ENCODE measurements at places on chromosomes 4 and X. TPM values are rescaled to one million over a fixed set of nuclear protein-coding genes. Genes with fewer than 3 reads are reported as not detected.

GRCh38 chr4:2340272-2341061, 78.0 kb downstream of the ZFYVE28 start:
- H3K27me3 ChIP-seq: no peaks in the 10 kb centered on the region
- H3K27ac ChIP-seq: no peak overlapping the region
- peak; percentile 3 for DNase-seq
- H3K36me3 ChIP-seq: no peaks in the 10 kb centered on the region
- no peaks in the 10 kb centered on the region for H3K4me1 ChIP-seq

DNA sequence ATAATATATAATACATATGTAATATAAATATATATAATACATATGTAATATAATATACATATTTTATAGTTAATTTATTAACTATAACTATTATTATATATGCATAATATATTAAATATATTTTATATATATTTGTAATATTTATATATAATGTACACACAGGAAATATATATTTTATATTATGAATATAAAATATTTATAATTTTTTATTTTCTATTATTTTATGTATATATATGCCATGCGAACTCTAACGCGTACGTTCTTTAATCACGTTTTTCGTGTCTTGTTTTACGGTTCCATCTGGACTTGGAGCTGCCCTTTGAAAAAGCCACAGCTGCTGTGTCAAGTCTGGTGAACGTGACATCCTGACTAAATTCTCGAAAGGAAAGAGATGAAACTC, 332.1 kb downstream of the ASMT start:
- H3K4me3 ChIP-seq: no peak overlapping the region
- H3K27me3 ChIP-seq: no peaks in the 10 kb centered on the region
- no peak for DNase-seq
- no peaks in the 10 kb centered on the region for H3K4me1 ChIP-seq
- H3K36me3 ChIP-seq: no peaks in the 10 kb centered on the region

NPY1R gene
- total RNA-seq: not detected

GRCh38 chr4:123430031-123430430, 33.4 kb downstream of the SPRY1 start:
- no peak overlapping the region for H3K27ac ChIP-seq
- DNase-seq: no peak
- H3K4me3 ChIP-seq: no peak overlapping the region
- no peaks in the 10 kb centered on the region for H3K4me1 ChIP-seq

OSTC gene
- 70.2 TPM for total RNA-seq

- DNase-seq: no peak
- H3K27ac ChIP-seq: no peak overlapping the region
- no peaks in the 10 kb centered on the region for H3K27me3 ChIP-seq
- no peak overlapping the region for H3K4me3 ChIP-seq
- no peaks in the 10 kb centered on the region for H3K36me3 ChIP-seq
Measured at GRCh38 chr4:68463796-68464195, 16.5 kb downstream of the TMPRSS11E start.

DNA sequence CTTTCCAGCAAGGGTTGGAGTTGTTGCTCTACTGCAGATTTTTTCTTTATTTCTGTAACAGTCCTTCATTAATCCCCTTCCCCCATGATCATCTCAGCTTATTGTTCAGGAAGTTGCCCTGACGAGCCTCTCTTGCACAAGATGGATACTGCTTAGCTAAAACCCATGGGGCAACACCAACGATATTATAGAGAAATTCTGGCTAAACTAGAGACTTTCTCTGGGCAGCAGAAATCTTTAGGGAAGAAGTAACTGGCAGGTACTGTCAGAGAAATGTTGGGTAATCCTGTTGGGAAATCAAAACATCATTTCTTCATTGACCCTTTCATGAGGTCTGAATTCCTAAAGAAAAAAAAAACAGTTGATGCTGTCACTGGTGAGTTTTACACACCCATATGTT, 921.3 kb downstream of the NLGN4X start:
- H3K27me3 ChIP-seq: no peaks in the 10 kb centered on the region
- DNase-seq: no peak
- no peaks in the 10 kb centered on the region for H3K4me1 ChIP-seq
- H3K4me3 ChIP-seq: no peak overlapping the region

DNA sequence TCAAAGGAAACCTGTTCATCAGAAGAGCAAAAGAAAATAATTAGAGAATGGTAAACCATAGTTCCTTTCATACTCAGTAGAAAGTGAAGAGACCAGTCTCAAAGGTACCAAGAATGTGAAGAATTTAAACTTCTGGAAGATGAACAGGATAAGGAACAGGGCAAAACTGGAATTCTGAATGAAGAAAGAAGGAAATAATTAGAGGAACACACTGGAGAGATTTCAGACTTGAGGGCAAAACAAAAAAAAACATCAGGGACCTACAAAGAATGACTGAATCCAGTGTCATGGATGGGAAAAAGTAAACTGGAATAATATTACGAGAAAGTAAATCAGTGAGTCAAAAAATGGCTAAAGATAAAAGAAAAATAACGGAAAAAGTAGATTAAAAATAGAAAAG, 245.6 kb upstream of the NEIL3 start:
- H3K27ac ChIP-seq: no peak overlapping the region
- H3K4me3 ChIP-seq: no peak overlapping the region
- DNase-seq: no peak
- no peaks in the 10 kb centered on the region for H3K36me3 ChIP-seq

Measured in activated CD4-positive, alpha-beta T cell treated with anti-CD3 and anti-CD28 coated beads, Interleukin-2, amount 10 ng/mL, durations not matched to agents 7 days and 5 days (primary cell).